Stomach (tissue), 19 donors: ENCODE measurements at places on chromosomes 7 and 10. TPM values are rescaled to one million over a fixed set of nuclear protein-coding genes. Genes with fewer than 3 reads are reported as not detected.

- no peak for DNase-seq
Observed at GRCh38 chr10:11157292-11158076, 139.8 kb downstream of the CELF2 start.

DNA sequence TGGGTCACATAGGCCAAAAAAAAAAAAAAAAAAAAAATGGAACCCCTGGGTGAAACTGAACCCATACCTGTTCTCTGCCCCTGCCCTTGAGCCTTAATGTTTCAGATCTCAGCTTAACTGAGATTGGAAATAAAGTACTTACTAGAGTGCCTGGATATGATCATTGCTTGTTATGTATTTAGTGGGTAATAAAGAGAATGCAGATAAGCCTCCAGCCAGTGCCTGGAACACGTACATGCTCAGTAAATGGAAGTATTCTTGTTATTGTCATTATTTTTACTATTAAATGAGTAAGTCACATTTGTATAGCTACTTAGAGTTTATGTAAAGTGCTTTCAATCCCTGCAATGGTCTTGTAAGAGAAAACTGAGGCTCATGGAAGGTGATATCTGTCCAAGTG is 14.7 kb downstream of the SLC16A12 start:
- DNase-seq, result no peak

MRLN gene
- not detected for polyA plus RNA-seq

DNA sequence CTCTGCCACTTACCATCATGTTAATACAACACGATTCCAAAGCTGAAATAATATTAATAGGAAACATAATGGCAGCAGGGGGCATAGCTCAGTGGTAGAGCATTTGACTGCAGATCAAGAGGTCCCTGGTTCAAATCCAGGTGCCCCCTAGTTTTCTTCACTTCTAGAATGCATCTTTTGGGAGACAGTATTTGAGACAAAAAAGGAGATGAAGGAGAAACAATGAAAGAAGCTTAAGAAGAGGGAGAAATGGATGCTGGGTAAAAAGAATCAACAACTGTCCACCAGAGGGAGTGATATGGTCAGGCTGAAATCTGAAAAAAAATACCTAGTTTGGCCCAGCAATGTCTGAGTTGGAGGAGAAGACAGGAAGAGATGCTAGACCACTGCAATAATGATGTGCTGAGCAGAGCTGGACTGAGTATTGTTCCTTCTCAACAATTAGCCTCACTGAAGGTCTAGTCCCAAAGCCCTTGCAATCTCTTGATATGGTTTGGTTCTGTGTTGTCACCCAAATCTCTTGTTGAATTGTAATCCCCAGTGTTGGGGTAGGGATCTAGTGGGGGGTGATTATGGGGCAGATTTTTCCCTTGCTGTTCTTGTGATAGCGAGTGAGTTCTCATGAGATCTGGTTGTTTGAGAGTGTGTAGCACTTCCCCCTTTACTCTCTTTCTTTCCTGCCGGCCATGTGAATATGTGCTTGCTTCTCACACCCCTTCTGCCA is 48.3 kb downstream of the ZNF783 start:
- DNase-seq, result no peak

GRCh38 chr7:80131675-80132435 is 2.8 kb upstream of the GNAI1 start:
- no peak for DNase-seq

GRCh38 chr7:97226541-97226940 is 109.0 kb downstream of the SDHAF3 start:
- DNase-seq, result no peak

RBM48 gene
- 5.4 TPM for polyA plus RNA-seq

- DNase-seq, result no peak
Observed at GRCh38 chr10:17645621-17646345, 1.8 kb downstream of the STAM start.

MALRD1 gene
- polyA plus RNA-seq, result 1.3 TPM

DNA sequence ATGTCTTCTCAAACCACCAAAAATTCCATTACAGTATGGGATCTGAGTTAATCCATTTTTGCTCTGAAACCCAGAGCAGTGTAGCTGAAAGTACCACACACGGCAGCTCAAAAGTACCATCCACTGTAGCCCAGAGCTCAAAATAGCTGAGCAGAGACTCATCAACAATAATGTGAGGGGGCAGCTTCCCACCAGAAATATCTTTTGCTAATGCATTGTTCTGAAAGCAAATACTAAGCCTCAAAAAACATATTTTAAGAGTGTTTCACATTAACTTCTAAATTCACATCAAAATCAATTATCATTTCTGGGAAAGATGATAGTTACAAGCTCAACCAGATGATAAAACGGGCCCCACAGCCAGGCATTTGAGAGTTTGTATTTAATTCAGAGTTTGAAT is 73.7 kb downstream of the ABLIM1 start:
- DNase-seq, result no peak

- no peak for DNase-seq
Observed at GRCh38 chr10:27439101-27439500, 65.0 kb upstream of the RAB18 start.

RNF133 gene
- not detected for polyA plus RNA-seq

DNA sequence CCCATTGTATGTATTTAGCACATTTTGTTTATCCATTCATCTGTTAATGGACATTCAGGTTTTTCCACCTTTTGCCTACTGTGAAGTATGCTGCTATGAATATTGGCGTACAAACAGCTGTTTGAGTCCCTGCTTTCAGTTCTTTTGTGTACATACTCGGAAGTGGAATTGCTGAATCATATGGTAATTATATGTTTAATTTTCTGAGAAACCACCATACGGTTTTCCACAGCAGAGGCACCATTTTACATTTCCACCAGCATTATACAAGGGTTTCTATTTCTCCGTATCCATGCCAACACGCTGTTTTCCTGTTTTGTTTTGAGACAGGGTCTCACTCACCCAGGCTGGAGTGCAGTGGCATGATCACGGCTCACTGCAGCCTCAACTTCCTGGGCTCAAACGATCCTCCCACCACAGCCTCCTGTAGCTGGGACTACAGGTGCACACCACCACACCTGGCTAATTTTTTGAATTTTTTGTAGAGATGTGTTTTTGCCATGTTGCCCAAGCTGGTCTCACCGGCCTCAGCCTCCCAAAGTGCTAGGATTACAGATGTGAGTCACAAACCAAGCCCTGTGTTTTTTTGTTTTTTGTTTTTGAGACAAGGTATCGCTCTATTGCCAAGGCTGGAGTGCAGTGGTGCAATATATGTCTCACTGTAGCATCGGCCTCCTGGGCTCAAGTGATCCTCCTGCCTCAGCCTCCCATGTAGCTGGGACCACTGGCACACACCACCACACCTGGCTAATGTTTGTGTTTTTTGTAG is 22.1 kb upstream of the FBXW4 start:
- DNase-seq, result no peak

DNA sequence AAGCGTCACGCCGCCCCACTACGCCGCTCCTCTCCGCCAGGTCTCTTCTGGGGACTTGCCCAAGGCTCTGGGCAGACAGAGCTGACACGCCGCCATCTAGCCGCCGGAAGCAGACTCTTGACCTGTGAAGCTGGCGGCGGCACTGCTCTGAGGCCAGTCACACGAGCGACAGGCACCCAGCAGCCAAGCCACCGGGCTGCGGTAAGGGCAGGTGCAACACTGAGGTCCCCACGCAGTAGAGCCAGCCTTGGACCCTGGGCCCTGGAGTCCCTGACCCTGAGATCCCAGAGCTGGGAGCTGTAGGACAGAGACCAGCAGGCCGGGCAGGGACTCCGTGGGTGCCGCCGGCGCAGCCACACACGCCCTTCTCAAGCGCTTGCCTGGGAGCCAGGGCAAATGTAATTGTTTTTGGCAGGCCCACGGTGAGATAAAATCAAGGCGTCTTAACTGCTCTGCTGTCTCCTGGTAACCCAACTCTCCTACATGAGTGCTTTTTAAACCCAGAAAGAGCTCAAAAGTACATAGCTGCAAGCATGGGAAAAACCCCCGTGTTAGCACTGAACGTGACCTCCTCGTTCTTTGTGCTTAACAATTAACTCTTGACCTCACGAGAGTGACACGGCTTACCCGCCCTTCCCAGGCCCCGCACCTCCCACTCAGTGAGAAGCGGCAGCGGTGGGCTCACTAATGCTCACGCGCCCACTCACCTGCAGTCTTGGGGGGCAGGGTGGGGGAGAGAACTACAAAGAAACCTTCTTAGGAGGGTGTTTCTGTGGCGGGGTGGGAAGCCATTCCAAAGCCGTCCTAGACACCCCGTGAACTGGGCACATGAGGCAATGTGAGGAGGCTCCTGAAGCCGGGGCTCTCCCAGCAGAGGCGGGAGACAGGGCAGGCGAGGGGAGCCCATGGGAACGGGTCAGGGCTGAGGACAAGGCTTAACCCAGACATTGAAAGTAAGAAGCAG is 8.5 kb downstream of the GPER1 start:
- DNase-seq, result peak; percentile 61

DNA sequence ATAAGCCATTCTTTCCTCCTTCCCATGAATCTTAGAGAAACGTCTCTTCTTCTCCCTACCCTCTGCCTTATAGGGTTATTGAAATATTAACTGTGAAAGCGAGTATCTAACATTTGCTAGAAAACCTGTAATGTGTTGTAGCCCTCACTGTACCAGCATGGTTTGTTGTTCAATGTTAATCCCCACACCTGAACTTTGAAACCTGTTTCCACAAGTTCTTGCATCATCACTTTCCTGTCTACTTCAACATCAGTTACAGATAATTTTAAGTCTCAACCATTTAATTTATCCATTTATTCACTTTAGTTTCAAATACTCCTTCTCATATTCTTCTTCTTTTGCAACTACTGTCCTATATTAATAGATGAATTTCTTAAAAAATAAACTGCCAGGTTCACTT is 148.2 kb downstream of the ETV1 start:
- no peak for DNase-seq

DNA sequence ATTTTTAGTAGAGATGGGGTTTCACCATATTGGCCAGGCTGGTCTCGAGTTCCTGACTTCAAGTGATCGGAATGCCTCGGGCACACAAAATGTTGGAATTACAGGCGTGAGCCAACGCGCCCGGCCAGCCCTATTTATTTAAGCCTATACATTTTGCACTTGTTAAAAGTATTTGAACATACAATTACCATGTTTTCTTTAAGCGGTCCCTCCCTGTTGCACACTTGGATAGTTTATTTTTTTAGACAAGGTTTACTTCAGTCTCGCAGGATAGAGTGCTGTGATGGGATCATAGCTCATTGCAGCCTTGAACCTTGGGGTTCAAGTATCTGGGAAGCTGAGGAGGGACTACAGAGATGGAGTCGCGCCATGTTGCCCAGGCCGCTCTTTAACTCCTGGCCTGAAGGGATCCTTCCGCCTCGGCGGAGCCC is 35.7 kb upstream of the SRRM3 start:
- DNase-seq, result no peak

GRCh38 chr10:120732067-120732466 is 119.1 kb upstream of the WDR11 start:
- no peak for DNase-seq

DNA sequence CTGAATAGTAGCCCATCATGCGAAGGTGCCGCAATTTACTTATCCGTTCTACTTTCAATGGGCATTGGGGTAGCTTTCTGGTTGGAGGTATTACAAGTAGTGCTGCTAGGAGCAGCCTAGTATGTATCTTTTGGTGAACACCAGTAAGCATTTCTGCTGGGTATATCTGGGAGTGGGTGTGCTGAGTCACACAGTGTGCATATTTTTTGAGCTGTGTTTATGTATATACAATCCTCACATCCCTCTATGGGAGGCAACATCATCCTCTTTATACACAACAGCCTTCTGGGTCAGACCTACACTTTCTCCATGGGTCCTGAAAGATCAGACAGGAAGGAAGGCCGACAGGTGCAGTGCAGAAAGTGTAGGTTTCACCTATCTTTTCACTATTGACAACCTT is 36.3 kb downstream of the PYROXD2 start:
- no peak for DNase-seq

GRCh38 chr7:131039836-131040235 is 287.8 kb upstream of the MKLN1 start:
- DNase-seq, result no peak

GRCh38 chr10:8726084-8726778 is 671.7 kb downstream of the GATA3 start:
- DNase-seq, result no peak

- peak; percentile 54 for DNase-seq
Observed at GRCh38 chr10:77909749-77910375, 16.7 kb downstream of the DLG5 start.

DNA sequence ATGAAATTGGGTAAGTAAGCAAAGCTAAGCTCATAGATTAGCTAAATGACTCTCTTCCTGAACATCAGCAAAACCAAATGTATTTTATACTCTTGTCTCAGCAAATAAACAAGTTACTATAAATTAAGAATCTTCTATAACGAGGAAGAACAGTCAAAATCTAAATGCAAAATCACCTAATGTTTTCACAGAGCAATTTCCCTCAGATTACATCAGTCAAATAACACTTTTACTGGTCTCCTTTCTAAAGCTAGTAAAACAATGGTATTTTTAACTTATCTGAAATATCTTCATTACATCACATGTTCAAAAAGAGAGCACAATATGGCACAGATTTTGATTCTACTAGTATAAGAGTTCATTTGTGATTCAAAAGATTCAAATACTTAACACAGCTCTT is 16.5 kb upstream of the GPR22 start:
- DNase-seq, result no peak

DNA sequence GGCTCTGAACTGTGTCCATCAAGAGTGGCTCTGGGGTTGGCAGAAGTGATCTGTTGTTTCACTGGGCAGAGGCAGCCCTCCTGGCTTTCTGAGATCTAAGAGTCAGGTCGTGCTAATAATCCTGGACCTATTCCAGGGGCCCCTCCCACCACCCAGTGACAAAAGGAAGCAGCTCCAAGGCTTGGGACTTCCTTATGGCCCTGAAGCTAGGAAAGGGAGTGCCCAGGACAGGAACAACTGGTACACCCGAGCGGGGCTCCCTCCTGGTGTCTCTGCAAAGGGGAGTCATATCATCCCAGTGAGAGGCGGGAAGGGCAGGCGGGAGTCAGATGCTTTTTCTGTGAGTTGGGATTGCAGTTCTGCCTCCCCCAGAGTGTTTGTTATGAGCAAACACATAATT is 32.3 kb downstream of the RPS24 start:
- no peak for DNase-seq

DNA sequence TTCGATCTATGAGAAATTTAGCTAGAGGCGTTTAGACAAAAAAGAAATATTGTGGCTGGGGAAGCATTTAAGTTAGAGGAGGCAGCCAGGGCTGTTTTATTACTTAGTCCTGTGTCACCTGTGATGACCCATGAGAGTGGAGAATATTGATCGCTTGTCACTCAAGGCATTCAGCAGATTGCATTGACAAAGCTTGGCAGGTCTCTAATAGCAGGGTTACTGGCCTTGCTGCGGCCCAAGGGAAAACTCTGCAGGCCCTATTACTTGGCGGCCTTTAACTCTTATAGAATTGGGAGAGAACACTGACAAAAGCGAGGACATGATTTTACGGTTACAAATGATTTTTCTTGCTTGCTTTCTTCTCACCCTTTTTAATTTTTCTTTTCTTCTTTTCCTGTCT is 473.5 kb downstream of the AUTS2 start:
- DNase-seq, result no peak

PLA2G12B gene
- polyA plus RNA-seq, result not detected

GPR22 gene
- polyA plus RNA-seq, result not detected
